ENCODE measurements at places on chromosomes 11 and 22.

- DNase-seq, result no peak
These were observed 49.6 kb downstream of the PDE2A start for GRCh38 chr11:72624496-72625201.

DNA sequence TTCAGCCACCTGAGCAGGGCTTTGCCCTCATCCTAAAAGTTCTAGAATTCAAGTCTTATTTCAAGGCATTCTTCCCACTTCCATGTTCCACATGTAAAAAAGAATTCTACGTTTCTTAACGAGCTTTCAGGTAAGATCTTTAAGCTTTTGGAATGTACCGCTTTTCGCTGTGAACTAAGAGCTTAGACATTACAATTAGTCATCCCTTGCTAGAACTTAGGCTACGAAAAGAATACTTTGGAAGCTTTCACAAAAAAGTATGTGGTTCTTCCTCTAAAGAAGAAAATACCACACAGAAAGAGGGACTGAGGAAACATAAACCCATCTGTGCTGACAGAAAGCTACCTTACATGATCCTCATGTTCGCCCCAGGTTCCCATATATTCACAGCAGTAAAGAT lies 1.9 kb downstream of the NUMA1 start:
- DNase-seq, result no peak

GRCh38 chr11:70739091-70739490 lies 340.8 kb downstream of the CTTN start:
- no peak for DNase-seq

- DNase-seq, result no peak
These were observed 23.0 kb downstream of the CDON start for GRCh38 chr11:126039485-126040271.

- DNase-seq, result no peak
These were observed 51.8 kb upstream of the SLC22A12 start for GRCh38 chr11:64539239-64539638.

- no peak for DNase-seq
These were observed 30.5 kb downstream of the RRM1 start for GRCh38 chr11:4125141-4125540.

DNA sequence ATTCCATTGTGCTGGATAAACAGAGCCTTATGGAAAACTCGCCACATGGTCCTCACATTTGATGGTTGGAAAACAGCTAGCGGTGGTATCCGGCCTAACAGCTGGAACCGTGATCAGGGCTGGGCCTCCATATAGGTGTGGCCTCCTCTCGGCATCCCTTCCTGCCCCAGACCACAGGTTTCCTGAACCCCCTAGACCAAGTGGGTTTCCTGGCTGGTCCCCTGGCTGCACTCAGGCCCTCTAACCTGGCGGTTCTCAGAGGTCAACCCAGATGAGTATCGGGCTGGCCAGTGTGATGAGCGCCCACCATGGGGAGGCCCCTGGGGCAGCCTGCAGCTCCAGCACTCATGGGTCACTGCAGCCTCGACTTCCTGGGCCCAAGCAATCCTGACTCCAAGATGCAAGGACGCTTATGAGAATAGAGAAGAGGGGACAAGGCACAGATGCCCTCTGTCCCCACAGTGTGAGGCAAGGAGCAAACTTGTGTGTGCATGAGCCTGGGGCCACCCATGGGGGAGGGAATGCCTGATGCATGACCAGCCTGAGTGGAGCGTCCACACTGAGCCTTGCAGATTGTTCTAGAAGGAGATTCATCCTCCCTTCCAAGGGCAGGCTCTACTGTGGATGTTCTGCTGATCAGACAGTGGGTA lies 53.4 kb upstream of the WNT7B start:
- no peak for DNase-seq

DNA sequence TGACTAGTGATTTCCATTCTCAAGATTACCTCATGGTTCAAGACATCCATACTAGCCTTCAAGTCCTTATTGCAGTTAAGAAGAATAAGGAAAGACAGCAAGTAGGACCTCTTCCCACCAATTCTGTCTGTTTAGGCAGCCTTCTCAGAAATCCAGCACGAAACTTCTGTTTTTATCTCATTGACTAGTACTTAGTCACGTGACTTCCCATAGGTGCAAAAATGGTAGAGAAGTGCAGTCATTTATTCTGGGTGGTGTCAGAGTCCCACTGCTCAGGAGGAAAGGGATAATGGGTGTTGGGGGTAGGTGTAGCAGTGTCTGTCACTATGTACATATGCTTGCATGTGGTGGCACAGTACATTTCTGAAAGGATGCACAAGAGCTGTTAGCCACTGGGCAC lies 57.7 kb upstream of the SORL1-AS1 start:
- no peak for DNase-seq

DNA sequence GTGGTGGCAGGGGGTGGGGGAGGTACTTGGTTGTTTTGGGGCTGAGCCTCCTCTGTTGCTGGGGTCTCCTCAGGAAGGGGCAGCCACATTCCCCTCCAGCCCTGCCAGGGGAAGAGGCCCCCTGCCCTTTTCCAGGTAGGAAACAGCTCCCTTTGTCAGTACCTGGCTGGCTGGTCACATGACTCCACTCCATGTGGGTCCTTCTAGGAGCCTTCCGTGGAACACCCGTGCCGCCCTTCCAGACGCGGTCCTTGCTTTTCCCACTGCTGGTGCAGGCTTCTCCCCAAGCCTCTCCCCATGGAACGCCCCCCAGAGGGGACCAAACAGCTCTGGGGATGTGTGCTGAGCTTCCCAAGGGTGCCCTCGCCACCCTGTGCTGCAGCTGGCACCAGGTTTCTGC lies 19.9 kb downstream of the IFT27 start:
- no peak for DNase-seq

GRCh38 chr11:118437208-118438125 lies 1.2 kb downstream of the KMT2A start:
- no peak for DNase-seq

GRCh38 chr11:67082071-67082791 lies 25.6 kb downstream of the RHOD start:
- DNase-seq, result no peak

DNA sequence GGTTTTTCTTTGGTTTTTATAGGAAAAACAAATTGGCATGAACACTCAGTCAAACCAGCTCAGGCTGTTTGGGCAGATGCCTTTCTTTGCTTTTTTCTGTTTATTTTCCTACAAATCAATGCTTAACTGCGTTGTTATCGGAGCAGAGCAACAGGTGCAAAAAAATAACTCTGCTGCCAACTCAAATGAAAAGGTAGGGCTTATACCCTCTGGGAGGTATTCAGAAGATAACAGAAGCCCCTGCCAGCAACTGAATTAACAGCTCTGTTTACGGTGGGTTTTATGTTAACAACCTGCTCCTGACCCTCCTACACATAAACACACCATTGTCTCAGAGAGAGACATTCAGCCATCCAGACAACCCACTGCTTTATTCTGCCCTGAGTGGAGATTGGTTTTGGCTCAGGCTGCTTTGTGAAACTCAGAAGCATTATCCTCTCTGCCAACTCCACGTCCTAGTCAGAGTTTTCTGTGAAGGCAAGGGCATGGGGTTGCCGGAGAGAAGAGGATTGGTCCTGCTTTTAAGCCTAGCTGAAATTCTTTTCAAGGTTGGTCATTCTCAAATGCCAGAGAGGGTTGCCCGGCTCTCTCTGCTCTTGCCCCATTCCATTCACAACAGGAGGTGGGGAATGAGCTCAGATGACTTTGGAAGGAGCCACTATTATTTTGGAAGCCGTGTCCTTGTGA lies 11.4 kb downstream of the EHF start:
- peak; percentile 24 for DNase-seq

GRCh38 chr11:60840470-60841430 lies 1.2 kb upstream of the CCDC86 start:
- DNase-seq, result no peak

DNA sequence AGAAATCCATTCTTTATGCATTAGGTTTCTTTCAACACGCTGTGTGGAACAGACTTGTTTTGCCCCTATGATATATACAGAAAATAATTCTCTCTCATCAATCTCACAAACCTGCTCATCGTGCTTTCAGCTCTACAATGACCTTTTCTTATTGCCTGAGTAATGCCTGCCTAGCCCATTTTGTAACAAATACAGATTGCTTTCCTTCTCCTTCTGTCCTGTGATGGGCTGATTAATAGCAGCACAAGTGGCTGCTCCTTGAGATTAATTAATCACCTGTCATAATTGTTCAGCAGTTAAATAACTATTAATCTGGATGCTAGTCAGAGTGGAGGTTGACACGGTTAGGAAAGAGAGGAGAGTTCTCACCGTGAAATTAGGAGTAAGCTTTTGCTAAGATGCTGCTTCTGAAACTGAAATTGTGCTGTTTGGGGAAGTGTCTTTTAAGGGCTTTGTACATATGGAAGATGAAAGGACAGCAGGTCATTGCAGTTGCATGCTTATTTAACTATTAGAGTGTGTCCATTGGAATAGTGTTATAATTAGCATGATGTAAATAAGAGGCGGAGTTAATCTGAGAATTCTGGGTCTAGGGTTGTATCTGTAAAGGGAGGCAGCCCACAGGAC lies 1430.5 kb downstream of the FAM181B start:
- no peak for DNase-seq

GRCh38 chr11:124861670-124862069 lies 3.6 kb upstream of the ROBO3 start:
- DNase-seq, result no peak

GRCh38 chr11:96279018-96279895 lies 63.7 kb downstream of the MAML2 start:
- peak; percentile 57 for DNase-seq

DNA sequence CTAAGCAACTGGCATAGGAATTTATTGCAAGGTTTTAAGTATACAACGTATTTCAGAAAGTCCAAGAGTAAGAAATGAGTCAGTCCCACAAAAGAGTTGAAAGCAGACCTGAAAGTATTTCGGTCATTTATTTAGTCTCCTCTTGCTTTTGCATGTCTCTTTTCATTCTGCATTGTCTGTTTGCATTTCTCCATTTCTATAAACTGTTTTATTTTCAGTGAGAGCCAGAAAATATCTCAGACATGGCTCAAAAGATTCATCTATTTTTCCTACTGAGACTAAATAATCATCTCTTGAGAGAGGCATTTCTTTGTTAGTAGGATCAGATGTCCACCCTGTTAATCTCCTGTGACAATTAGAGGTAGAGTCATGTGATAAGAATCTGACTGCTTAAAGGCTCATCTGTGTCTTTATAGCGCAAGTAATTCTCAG lies 219.1 kb upstream of the CCDC179 start:
- peak; percentile 57 for DNase-seq

DNA sequence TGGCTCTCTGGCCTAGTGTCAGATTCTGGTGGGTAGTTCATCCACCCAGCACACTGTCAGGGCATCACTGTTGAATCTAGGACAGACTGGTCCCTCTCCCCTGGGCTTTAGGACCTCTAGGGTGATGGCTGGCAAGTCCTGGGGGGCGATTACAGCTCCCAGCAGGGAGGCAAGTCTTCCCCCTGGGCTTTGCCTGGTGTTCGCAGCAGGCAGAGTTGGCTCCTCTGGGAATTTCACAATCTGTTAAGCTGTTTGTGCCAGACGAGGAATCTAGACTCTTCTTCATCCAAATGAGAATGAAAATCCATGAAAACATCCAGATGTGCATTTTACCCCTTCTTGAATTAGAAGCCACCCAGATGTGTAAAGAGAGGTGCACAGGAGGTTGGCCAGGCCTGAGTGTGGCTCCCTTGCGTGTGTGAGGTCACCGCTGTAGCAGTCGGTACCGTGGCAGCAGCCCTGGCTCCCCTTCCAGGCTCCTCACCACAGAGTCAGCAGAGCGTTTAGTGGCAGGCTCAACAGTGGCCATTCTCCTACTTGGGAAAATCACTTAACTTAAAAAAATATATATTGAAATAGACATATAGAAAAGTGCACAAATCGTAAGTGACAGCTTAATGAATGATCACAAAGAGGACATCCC lies 99.9 kb upstream of the TBCEL start:
- no peak for DNase-seq

DNA sequence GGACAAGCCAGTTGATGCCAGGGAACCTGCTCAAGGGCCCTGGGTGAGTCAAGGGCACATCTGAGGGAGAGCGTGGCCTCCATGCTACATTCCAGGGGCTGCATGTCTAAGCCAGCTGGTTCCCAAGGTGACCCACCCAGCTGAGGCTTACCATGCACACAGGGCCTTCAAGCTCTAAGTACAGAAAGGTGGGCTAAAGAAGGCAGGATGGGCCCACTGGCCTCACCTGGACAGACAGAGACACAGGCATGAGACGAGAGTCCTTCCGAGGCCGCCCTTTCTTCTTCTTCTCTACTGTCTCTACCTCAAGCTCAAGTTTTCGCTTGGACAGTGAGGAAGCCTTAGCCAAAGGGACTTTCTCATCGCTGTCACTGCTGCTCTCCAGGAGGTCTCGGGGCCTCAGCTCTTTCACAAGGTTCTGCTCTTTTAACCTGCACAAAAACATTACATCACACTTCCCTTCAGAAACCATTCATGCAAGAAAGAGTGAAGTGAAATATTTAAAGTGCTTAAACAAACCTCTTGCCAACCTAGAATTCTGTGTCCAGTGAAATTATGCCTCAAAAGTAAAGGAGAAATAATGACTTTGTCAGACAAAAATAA lies 69.9 kb downstream of the HIRA start:
- DNase-seq, result no peak

DNA sequence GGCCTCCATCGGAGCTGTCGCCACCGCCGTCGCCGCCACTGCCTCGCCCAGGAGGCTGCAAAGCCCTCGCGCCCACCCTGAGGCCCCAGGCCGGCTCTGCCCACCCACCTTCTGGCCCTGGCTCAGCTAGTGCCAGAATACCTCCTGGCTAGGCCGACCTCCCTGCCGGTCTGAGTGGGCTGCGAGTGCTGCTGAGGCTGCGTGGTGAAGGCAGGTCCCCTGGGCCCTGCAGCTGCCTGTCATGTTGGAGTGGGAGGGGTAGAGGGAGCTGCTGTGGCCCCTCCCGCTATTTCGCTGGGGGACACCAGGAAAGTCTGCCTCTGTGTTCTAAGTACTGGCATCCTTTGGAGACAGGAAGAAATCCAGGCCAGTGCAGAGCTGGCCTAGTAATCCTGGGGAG lies 34.2 kb downstream of the LRRC10B start:
- DNase-seq, result no peak

- no peak for DNase-seq
These were observed 105.6 kb downstream of the SLC1A2 start for GRCh38 chr11:35313760-35314153.

- DNase-seq, result no peak
These were observed 93.2 kb downstream of the PDE2A start for GRCh38 chr11:72581067-72581466.

GRCh38 chr11:61700212-61700611 lies 20.0 kb downstream of the DAGLA start:
- no peak for DNase-seq

DNA sequence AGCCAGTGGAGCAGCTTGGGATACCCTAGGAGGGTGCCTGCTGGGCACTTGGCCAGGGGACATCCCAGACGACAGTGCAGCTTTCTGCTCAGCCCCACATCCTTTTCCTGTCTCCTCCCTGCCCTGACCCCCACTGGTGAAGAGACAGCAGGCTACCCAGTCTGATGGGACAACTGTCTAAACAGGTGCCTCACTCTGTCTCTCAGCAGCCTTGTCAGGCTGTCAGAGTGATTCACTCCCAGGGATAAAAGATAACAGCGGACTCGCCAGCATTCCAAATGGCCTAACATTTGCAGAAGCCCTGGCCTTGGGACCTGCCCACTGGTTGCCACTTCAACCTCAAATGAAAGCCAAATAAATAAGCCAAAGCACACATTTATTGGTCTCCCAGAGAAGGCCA lies 318.6 kb upstream of the PLET1 start:
- no peak for DNase-seq

GRCh38 chr11:100759856-100760255 lies 72.8 kb downstream of the ARHGAP42 start:
- no peak for DNase-seq

GRCh38 chr22:19446603-19447329 lies 745 bp downstream of the C22orf39 start:
- peak; percentile 45 for DNase-seq

Measured in COLO829 (cell line).